ENCODE measurements at places on chromosomes 11 and 22. TPM values are rescaled to one million over a fixed set of nuclear protein-coding genes. Genes with fewer than 3 reads are reported as not detected.

DNA sequence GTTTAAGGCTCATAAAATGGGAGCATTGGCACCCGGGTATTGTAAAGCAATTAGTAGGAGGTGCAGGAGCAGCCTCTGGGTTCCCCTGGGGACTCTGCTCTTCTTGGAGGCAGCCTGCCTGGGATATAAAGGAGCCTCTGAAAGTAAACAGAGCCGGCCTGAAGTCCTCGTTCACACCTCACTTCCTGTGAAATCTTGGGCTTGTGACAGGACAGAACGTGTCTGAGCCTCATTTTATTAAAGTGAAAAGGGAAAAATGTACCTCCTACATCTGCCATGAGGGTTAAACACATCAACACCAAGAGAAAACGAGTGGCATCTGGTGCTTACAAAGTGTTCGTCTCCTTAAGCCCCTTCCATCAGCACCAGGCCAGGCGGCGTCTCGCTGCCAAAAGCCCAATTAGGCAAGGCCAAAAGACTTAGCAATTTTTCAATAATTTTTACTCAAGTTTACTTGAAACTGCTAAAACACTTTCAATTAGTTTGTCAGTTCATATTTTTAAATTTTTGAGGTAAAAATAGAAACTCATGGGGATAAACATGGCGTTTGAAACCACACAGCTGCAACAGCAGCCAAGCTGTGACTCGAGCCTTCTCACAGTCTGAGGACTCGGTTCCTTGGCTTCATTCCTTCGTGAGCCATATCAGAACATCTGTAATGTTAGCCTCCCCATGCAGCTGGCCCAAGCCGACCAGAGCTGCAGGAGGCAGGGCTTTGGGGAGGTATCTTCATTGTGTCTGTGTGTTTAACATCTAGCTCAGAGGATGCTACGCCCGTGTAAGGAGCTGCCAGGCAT, 33.6 kb downstream of the MAP6 start:
- no peak overlapping the region for H3K27ac ChIP-seq
- H3K27me3 ChIP-seq, result peaks cover 2% of the 10 kb centered on the region
- H3K36me3 ChIP-seq, result no peaks in the 10 kb centered on the region
- no peak overlapping the region for H3K4me3 ChIP-seq
- no peak for DNase-seq

DNA sequence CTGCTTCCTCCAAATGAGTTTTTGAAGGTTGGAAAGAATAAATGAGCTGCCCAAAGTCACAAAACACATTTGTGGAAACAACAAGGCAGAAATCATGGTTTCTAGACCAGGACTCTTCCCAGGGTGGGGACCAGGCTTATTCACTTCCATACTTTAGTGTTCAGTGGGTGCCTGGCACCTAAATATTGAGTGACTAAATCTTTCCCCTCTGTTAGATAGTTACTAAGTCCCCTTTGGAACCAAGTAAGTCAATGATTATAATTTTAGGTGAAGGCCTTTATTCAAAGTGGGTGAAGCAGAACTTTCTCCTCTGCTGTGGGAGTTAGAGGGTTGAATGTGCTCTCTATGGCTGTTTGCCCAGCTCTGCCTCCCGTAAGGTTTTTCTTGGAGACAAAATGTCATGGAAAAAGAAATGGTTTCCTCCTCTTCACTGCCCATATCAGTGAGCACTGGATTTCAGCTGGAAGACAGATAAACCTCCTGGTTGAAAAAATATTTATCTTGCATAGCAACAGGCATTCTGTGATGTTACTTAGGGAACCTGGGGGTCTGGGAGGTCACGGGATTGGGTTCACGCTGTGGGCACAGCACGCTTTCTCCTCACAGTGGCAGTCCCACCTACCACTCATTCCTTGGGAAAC, 117.8 kb downstream of the CCDC81 start:
- DNase-seq, result no peak
- peaks cover 15% of the 10 kb centered on the region for H3K36me3 ChIP-seq
- no peak overlapping the region for H3K27ac ChIP-seq
- no peaks in the 10 kb centered on the region for H3K27me3 ChIP-seq

- no peaks in the 10 kb centered on the region for H3K27me3 ChIP-seq
- no peak overlapping the region for H3K27ac ChIP-seq
- H3K4me3 ChIP-seq, result no peak overlapping the region
- DNase-seq, result no peak
These were observed 9.9 kb upstream of the MRPL11 start for GRCh38 chr11:66448523-66448922.

The ANO1 gene
- total RNA-seq, result 11.3 TPM
